ENCODE measurements at places on chromosomes 12 and 14. TPM values are rescaled to one million over a fixed set of nuclear protein-coding genes. Genes with fewer than 3 reads are reported as not detected.

DNA sequence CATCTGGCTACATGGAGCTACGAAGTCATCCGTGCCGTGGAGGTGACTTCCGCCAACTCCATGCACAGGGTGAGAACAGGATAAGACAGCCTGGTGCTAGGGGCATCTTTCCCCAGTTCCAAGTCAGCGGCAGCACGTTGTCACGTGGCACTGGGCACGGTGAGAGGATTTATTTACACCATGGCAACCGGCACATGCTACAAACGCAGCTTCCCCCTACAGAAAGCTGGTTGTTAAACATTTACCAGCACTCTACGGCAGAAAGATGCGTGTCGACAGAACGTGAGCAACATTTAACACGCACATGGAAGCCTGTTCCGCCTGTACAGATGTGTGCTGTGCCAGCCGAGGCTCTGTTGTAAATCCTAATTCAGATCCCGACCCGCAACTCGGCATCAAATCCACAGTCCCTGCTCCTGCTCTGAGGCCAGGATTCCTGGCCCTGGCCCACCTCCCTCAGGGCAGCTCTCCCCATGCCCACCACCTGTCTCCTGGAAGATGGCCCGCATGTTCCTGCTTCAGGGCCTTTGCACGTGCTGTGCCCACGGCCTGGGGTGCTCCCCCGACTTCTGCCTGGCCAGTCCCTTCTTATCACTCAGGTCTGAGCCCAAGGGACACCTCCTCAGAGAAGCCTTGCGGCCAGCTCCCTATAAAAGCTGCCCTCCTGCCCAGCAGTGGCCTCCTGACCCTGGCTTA, 114.1 kb downstream of the RFLNA start:
- no peak overlapping the region for H3K27ac ChIP-seq
- H3K27me3 ChIP-seq, result no peaks in the 10 kb centered on the region
- H3K36me3 ChIP-seq, result peaks cover 41% of the 10 kb centered on the region
- no peak for DNase-seq

- DNase-seq, result no peak
- no peaks in the 10 kb centered on the region for H3K27me3 ChIP-seq
- no peak overlapping the region for H3K4me3 ChIP-seq
- no peaks in the 10 kb centered on the region for H3K36me3 ChIP-seq
- no peak overlapping the region for H3K27ac ChIP-seq
- H3K4me1 ChIP-seq, result peaks cover 21% of the 10 kb centered on the region
Measured at GRCh38 chr12:2402073-2402579, 349.3 kb downstream of the CACNA1C start.

GRCh38 chr12:71237128-71237527, 79.3 kb upstream of the TSPAN8 start:
- no peak overlapping the region for H3K4me3 ChIP-seq
- no peaks in the 10 kb centered on the region for H3K4me1 ChIP-seq
- H3K27ac ChIP-seq, result no peak overlapping the region
- no peaks in the 10 kb centered on the region for H3K36me3 ChIP-seq
- DNase-seq, result no peak
- no peaks in the 10 kb centered on the region for H3K27me3 ChIP-seq

The NPFF gene
- total RNA-seq, result not detected

DNA sequence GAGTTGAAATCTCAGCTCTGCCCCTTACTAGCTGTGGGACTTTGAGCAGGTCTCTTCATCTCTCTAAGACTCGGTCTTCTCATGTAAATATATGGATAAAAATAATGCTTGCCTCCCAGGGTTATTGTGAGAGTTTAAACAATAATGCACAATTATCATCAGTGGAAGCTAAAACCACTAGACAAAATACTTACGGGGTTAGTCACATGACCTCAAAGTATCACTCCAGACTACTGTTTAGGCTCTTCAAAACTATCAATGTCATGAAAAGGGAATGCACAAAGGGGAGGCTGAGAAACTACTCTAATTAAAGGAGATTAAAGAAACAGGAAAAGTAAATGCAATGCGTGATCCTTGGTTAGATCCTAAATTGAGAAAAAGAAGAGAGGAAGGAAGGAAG, 24.5 kb upstream of the TSPAN11 start:
- H3K36me3 ChIP-seq, result no peaks in the 10 kb centered on the region
- H3K27me3 ChIP-seq, result no peaks in the 10 kb centered on the region
- H3K4me1 ChIP-seq, result no peaks in the 10 kb centered on the region
- H3K4me3 ChIP-seq, result no peak overlapping the region
- H3K27ac ChIP-seq, result no peak overlapping the region

GRCh38 chr12:75917715-75918114, 113.9 kb downstream of the PHLDA1 start:
- H3K4me3 ChIP-seq, result no peak overlapping the region
- no peak for DNase-seq
- no peaks in the 10 kb centered on the region for H3K36me3 ChIP-seq

- H3K36me3 ChIP-seq, result no peaks in the 10 kb centered on the region
- no peak overlapping the region for H3K27ac ChIP-seq
- no peaks in the 10 kb centered on the region for H3K27me3 ChIP-seq
- DNase-seq, result peak; percentile 78
Measured at GRCh38 chr12:9331218-9331626, 123.0 kb upstream of the PZP start.

The RGS6 gene
- 2.6 TPM for total RNA-seq

GRCh38 chr14:68619790-68620574, 172.9 kb downstream of the ZFP36L1 start:
- no peaks in the 10 kb centered on the region for H3K4me1 ChIP-seq
- no peaks in the 10 kb centered on the region for H3K36me3 ChIP-seq
- H3K27me3 ChIP-seq, result no peaks in the 10 kb centered on the region
- DNase-seq, result no peak
- H3K27ac ChIP-seq, result no peak overlapping the region

Measured in upper lobe of right lung (tissue), 1 donor.